NCI-H774 (cell line): ENCODE measurements at places on chromosomes 4 and X.
A peak's percentile ranks its signal among the peaks of the same experiment; 100 is the strongest.

- no peak for DNase-seq
Measured at GRCh38 chrX:103630171-103630511, 1.4 kb downstream of the TCEAL1 start.

DNA sequence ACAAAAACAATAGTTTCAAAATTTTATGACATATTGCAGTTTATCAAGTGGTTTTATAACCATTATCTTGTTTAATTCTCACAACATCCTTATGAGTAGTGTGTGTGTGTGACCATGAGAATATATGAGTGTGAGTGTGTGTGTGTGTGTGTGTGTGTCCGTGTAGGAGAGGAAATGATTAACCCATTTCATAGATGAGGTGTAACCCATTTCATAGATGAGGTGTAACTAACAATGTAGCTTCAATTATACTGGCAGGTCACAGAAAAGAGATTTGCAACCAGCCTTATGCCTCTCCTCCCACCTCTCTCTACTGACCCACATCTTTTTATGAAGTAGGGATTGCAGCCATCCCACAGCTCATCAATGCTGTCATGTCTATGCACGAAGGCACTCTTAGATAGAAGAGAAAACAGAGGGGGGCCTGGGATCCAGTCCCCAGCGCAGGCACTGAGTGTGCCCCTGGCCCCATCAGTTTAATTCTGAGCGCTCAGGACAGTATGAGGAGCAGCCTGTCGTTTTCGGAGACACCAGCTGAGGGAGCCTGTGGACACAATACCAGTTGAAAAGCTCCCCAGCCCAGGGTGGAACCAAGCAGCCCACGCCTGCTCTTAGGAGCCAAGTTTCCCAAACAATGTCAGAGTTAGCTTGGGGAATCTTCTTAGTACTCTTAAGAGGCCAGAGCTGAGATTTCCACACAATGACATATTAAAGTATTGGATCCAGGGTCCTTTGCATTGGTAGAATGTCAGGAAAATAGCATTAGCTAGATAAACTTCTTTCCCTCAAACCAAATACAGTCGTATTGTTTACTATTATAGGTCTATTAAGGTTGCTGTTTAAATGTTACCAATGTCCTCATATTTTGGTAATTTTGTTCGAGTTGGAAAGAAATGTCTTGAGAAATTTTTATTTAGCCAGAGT, 88.6 kb downstream of the PALLD start:
- DNase-seq, result peak; percentile 1

GRCh38 chr4:166481055-166481454, 608.0 kb downstream of the TLL1 start:
- DNase-seq, result no peak

DNA sequence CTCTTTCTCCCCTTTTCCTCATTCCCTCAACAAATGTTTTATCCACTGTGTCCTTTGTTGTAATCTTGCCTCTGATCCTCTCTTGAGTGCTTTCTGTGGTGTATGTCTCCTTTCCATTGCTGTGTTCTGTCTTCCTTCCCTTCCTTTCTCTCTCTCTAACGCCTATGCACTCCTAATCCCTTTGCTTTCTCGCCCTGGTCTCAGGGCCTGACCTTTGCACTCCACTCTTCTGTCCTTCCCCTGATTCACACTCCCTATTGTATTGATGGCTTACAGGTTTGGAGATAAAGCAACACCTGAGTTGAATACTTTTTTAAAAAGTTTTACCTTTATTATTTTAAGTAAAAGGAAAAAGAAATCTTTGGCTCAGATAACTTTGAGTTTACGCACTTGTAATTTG, 15.6 kb upstream of the SCOC start:
- DNase-seq, result no peak

- DNase-seq, result no peak
Measured at GRCh38 chr4:168540086-168540485, 43.2 kb downstream of the PALLD start.

GRCh38 chr4:182240161-182241130, 2.8 kb upstream of the TENM3 start:
- DNase-seq, result no peak

DNA sequence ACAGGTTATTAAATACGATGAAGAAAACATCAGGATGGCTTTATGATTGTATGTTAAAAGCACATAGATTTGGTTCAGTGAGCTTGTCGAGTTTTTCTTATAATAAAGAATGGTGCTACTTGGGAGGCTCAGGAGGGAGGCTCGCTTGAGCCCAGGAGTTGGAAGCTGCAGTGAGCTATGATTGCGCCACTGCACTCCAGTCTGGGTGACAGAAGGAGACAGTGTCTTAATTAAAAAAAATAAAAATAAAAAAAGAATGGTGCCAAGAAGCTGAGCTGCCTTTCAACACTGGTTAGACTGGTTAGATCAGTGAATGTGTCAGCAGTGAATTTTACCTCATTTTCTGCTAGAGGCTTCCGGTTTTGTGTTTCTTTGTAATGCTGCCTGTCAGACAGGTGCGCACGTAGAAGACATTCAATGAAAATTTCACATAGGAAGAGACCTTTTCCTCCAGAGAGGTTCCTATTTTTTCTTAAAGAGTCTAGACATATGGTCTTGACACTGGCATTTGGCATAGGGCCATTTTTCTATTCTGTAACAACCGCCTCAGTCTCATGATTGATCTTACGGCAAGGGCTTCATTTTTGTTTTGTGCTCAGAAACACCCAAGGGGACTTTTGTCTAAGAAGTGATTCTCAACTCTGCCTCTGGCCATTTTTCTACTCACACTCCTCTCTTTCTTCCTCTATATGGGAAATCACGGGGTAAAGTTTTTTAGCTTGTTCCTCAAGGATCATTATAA, 15.0 kb upstream of the ARSF start:
- DNase-seq, result no peak

DNA sequence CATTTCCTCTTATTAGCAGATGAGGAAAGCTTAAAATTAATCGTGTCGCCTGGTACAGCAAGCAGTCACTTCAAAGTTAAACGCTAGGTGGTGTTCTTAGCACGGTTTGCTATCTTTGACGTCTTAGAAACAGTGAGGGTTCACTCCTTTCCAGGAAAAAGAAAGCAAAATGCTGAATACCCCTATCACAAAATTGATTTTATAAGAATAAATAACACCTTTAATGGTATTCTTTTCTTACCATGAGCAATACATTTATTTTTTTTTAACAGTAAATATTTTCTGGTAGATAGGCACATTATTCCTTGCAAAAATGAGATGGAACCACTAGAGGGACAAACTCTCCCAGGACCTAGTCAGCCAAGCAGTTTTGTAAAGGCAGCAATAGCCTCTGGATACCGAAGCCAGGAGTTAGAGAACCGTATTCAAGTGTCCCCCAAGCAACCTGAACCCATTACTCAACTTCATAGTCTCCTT, 153.9 kb downstream of the KDR start:
- DNase-seq, result peak; percentile 40

GRCh38 chr4:123073650-123074049, 151.3 kb upstream of the NUDT6 start:
- no peak for DNase-seq

GRCh38 chr4:168852387-168852786, 157.7 kb downstream of the CBR4 start:
- DNase-seq, result no peak

GRCh38 chr4:158912390-158912789, 143.6 kb downstream of the FNIP2 start:
- no peak for DNase-seq

DNA sequence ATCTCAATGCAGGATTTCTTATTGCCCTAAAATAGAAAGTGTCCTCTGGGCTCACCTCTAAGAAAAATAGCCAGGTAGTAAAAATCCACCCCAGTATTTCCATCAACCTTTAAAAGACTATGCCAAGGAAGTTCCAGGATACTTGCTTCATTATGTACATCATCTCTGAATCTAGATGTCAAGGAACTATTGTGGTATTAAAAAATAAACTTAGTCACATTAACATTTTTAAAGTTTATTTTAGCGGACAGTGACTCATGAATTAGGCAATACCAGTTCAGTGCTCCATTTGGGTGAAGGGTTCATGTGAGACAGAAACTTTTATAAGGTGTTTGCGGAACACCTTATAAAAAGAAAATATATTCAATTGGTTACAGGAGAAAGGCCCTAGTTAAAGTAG, 209.2 kb downstream of the ADAM29 start:
- no peak for DNase-seq

DNA sequence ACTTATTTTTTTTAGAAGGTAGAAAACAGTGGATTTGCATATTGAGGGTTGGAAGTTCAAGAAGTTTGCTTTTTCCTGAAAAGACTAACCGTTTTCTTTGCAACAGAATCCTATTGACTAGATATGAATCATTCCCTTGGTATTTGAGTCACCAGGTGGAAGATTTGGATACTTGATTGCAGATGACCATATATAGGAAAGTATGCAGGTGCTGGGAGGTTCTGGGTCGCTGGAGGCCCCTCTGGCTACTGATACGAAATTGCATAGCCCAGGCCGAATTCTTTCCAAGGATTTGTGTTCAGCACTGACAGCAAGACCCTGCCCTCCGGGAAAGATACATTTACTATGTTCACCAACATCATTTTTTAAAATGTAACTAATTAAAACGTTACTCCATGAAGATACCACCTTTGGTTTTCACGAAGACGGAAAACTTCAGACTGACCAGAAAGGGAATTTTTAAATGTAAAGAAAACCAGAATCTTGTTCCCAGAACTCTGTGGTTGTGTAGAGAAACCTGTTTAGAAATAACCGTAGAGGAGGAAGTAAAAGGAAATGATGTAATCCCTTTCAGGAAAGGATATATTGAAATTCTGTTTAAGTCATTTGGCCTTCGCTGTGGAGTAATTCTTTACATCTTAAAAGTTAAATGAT, 946 bp downstream of the ANXA3 start:
- DNase-seq, result no peak

GRCh38 chrX:18424482-18425198, 768 bp upstream of the CDKL5 start:
- DNase-seq, result peak; percentile 8

GRCh38 chr4:156100651-156101050, 147.0 kb upstream of the CTSO start:
- DNase-seq, result no peak

DNA sequence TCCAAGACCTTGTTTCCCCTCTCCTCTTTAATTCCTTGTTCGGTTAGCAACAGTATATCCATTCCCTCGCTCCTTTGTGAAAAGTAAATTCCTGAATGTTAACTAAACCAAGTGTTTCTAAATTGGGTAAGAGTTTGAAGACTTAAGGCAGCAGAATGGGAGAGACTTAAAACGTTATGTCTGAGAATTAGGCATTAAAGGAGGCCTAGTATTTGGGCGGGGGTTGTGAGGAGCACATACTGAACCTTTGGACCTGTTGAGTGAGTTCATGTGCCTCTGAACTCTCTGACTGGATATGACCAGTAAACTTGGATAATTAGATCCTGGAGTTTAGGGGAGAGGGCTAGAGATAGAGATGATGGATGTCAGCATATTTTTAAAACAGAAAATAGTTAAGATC, 1.2 kb downstream of the MSMO1 start:
- no peak for DNase-seq

DNA sequence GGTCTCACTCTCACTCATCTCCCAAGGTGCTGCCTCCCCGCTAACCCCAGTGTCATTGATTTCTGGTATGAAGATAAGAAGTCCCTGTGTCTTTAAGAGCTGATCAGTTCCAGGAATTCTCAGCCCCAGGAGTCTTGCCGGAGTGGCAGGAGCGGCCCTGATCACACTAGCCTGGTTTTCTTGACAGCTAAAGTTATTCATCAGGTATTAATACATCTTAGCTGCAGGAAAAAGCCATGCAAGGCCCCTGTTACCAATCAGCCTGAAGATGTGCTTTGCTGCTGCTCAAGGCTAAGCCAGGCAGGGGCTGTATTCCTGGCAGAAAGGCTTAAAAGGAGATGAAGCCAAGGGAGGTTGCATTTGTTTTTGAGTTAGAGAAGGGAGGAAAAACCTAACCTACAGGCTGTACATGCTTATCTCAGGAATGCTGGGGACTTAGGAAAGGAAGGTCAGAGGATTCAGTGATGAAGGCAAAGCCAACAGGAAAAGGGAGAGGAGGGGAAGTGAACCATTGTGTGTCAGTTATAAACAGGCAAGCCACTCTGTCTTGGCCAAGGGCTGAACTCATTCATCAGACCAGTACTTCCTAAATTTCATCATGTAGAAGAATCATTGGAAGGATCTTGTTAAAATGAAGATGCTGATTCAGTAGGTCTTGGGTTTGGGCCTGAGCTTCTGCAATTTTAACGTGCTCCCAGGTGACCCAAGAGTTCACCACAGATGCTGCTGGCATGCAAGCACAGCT, 8.6 kb downstream of the SRPX start:
- no peak for DNase-seq

DNA sequence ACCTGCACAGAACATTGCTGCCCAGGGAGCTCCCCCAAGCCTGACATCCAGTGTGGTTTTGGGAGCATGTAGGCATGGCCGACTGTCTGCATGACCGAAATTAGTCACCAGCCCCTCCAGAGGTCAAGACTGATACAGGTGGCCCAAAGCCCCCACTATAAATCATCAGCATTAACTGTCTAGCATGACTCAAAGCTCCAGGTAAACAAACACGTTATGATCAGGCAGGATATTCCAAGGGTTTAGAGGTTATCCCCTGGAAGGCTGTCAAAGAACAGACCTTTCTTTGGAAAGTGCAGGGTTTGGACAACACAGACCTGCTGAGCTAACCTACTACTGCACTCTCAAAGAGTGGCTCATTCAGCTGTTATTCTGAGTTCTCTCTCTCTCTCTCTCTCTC, 2.1 kb upstream of the FAM9A start:
- no peak for DNase-seq

GRCh38 chrX:26822448-26822847, 606.5 kb downstream of the MAGEB5 start:
- no peak for DNase-seq

- DNase-seq, result no peak
Measured at GRCh38 chr4:2417226-2417764, 1.1 kb downstream of the ZFYVE28 start.

DNA sequence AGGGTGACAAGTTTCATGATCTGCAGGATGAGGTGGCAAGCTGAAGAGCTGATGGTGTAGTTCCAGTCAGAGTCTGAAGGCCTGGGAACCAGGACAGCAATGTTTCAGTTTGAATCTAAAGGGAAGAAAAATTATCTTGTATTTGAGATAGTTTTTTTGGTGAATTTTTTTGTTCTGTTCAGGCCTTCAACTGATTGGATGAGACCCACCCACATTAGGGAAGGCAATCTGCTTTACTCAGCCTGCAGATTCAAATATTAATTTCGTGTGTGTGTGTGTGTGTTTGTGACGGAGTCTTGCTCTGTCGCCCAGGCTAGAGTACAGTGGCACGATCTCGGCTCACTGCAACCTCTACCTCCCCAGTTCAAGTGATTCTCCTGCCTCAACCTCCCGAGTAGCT, 22.1 kb upstream of the SMIM14 start:
- no peak for DNase-seq

GRCh38 chrX:113980953-113981352, 602.9 kb upstream of the HTR2C start:
- no peak for DNase-seq

- no peak for DNase-seq
Measured at GRCh38 chr4:8200302-8200975, 1.3 kb downstream of the SH3TC1 start.

GRCh38 chr4:165106518-165106917, 6.1 kb downstream of the TMEM192 start:
- no peak for DNase-seq
